ENCODE measurements at places on chromosomes 5 and 9.

DNA sequence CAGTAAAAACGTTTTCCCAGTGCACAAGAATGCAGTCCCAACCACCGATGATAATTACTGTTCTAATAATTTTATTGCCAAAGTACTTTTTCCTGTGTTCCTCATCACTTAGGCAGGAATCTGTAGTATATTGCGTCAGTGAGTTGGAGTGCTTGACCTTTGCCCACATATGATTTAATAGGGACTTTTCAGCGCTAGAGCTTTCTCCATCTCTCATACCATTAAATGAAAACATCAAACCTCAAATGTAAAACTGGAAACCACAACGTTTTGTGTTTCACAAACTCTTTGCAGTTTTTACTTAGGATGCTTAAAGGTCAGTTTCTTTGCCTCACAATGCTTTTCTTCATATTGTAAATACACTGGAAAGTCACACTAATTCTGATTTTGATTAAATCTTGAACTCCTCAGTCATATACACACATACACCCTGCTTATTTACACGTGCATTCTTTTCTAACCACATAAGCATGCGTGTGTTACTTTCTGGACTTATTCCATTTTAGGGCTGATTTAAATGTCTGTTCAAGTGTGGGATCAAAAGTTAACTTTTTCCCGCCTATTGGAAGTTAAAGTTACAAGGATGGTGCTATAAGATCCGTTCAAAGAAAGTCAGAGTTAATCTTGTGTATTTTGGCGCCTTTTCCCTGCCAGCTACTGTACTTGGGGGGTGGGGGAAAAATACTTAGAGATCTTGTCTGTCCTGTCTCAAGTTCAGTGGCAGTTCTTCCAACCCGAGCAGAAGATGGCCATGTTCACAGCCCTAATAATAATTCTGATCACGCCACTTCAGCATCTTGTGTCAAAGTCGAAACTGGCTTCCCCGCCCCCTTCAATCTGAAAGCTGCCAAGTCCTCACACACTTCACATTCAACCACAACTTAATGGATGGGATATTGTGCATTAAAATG lies 6.6 kb upstream of the NFIB start:
- DNase-seq, result no peak

DNA sequence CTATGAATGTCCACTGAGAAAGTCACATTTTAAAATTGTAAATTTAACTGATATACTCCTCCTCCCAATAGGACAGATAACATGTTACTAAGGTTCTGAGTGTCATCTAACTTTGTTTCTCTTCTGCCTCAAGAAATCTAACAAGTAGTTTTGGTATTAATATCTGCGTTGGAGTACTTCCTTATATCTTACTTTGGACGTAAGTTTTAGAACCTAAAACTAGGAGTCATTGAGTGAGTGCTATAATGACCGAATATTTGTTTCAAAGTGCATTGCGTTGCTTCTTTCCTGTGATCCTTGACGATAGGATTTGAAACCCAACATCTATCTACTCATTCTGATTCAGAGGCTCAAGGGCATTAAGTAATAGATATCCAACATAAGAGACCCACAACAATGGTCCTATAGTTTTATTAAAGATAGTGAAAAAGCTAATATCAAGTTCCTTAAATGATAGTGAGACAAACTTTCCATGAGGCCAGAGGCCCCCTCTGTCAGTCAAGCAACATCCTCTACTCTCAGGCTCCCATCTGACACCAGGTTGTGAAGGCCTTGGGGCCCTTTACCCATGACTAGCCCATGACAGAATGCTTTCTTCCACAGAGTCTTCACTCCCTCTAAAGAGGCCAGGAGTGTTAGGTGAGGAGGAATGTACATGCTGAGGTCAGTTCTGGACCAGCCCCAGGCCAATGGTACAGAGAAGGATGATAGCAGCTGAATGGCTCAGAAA lies 45.3 kb upstream of the MAP3K1 start:
- no peak for DNase-seq

DNA sequence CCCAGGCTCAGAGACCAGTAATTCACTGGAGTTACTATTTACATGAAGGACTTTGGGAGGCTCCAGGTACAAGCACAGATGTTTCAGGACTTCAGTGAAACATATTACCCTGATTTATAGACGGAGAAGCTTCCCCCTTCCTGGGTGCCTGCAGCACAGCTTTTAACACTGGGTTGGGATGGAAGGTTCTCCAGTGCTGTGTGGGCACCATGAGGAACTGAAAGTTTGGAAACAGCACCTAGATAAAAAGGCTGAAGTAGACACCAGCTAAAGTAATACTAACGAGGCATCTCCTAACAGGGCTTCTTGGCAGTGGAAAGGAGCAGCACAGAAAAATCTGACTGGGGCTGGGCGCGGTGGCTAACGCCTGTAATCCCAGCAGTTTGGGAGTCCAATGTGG lies 70.7 kb downstream of the GCNT1 start:
- DNase-seq, result no peak

- no peak for DNase-seq
Observed at GRCh38 chr5:81189875-81190498, 43.1 kb upstream of the CKMT2 start.

- DNase-seq, result no peak
Observed at GRCh38 chr5:147411359-147412319, 98.2 kb downstream of the DPYSL3 start.

- DNase-seq, result no peak
Observed at GRCh38 chr5:39517800-39518199, 93.0 kb upstream of the DAB2 start.

GRCh38 chr9:92163276-92163675 lies 48.1 kb upstream of the SPTLC1 start:
- no peak for DNase-seq

GRCh38 chr5:178120607-178121357 lies 7.5 kb downstream of the N4BP3 start:
- DNase-seq, result peak; percentile 93

DNA sequence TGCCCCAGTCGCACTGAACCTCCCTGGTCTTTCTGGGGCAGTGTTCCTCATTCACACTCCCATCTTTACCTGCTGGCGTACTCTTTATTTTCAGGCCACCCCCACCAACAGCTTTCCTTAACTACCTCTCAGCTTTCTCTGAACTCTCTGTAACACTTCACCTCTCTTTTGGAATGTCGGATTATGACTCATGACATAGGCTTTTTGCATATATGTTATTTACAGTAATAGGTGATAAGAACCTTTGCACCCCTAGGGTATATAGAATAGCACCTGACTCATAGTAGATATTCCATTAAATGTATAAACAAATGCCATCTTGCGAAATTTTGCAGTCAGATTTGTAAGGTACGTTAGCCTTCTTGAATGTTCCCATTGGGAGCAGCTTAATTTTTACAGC lies 52.9 kb upstream of the MIER3 start:
- no peak for DNase-seq

DNA sequence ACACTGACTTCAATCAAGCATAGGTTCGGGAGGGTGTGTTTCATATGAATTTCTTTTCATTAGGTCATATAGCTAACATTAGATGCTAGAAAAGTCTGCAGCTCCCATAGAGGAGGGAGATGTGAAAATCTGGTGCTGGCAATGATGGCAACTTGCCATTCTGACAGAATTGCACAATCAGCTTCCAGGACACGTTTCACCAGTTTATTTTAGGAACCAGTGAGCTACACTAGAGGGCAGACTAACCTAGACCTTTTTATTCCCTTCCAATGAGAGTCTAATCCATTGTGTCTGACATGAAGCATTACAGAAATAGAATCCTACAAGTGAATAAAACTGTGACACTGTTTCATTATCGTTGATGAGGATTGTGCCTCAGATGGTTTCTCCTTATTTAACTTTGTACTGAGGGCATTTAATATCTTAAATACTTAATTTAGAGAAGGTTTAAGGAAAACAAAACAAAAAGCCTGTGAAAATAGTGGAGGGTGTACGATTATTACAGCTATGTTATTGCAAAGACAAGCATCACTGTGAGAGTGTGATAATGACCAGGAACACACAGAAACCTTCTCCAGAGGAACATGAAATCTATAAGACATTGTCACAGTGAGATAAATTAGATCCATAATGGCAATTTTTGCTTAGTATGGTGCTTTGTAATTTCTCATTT lies 363.3 kb upstream of the RPS23 start:
- DNase-seq, result no peak

DNA sequence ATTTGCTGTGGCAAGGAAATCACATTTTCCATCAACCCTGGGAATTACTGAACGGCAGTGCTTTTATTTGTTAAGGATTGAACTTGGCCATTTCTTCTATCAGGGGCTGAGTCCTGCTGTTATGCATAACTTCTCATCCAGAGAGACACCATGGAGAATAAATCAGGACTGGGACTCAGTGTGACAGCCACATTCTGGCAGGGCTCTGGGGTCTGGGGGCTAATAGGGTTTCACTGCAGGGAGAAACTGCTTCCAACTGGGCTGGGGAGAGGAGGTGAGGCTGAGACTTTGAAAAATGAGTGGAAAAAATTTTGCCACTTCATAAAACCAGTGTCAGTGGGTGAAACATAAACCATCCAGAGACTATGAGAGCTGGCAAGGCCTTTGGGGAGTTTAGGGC lies 95.7 kb upstream of the ALDH1B1 start:
- DNase-seq, result no peak

DNA sequence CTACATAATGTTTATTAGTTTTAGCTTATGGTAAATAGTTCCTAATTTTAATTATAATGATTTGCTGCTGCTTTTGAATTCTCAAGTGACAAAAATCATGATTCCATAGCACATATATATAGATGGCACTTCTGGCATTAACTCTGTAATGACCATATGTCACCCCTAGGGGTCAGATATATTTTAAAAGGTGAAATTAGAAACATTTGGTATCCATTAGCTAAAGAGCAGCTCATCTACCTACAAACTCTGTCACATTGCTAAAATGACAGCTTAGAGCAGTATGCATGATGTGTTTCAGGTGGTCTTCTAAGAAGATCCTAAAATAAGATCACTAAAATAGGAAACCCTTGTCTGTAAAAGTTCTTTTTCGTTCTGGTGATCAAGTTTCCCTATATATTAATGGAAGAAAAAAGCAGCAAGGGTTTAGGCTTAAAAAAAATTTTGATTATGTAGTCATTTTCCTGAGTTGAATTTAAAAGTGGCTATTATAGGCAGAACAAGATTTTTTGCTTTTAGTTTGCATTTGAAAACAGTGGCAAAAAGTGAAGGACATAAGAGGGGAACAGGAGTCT lies 157.7 kb upstream of the POU5F2 start:
- no peak for DNase-seq

- DNase-seq, result no peak
Observed at GRCh38 chr5:92863666-92864065, 717.4 kb downstream of the NR2F1-AS1 start.

DNA sequence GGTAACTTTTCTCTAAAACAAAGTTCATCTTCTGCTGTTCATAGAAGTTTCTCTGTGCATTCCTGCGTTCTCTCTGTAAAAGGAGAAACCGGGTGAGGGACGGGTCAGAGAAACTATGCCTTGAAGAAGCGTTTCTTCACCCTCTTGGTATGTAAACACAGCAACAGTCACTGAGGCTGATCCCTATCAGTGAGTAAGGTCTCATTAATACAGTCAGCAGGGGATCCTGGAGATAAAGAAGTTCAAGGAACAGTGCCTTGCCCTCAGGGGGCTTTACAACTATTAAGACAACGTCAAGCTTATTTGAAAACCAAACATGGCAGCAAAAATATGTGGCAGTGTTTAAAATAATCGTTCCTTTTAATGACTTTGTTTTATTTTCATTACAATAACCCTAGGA lies 202.9 kb upstream of the IL12B start:
- no peak for DNase-seq

DNA sequence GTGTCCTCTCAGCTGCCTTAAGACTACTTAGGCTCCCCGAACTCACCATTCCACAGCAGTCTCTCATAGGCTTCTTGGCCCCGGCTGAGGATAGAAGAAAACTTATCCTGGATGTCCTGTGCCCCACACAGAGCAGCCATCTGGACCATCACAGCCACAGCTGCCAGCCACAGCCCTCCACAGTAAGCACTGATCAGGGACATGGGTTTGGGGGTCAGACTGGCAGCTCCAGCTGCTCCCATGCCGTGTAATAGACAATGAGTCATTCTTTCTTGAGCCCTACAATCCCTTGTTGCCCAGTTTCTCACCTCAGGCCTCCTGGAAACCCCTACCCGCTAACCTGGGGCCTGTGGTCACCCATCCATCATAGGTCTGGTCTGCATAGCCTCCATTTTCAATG lies 5.7 kb downstream of the CREB3 start:
- DNase-seq, result no peak

GRCh38 chr9:7166074-7166473 lies 408.3 kb downstream of the KDM4C start:
- DNase-seq, result no peak

GRCh38 chr5:134145041-134145757 lies 30.7 kb downstream of the TCF7 start:
- DNase-seq, result no peak

GRCh38 chr5:168407211-168407610 lies 79.1 kb upstream of the RARS1 start:
- no peak for DNase-seq

DNA sequence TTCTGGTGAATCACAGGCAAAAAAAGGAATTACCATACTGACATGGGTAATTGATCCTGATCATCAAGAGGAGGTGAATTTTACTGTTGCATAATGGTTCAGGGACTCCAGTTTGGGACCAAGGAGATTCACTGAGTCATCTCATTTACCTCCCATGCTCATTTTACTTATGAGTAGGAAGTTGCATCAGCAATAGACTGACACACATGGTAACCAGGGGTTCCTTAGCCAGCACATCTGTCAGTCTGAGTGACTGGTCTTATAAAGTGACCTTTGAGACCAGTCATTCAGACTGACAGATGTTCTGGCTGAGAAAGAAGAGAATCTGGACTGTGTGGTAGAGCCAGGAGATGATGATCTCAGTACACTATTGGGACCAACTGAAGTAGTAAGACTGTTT lies 384.6 kb upstream of the CD180 start:
- DNase-seq, result no peak

GRCh38 chr9:73647560-73647959 lies 495.9 kb downstream of the ANXA1 start:
- DNase-seq, result no peak

- no peak for DNase-seq
Observed at GRCh38 chr9:109816490-109816889, 36.5 kb downstream of the PALM2AKAP2 start.

DNA sequence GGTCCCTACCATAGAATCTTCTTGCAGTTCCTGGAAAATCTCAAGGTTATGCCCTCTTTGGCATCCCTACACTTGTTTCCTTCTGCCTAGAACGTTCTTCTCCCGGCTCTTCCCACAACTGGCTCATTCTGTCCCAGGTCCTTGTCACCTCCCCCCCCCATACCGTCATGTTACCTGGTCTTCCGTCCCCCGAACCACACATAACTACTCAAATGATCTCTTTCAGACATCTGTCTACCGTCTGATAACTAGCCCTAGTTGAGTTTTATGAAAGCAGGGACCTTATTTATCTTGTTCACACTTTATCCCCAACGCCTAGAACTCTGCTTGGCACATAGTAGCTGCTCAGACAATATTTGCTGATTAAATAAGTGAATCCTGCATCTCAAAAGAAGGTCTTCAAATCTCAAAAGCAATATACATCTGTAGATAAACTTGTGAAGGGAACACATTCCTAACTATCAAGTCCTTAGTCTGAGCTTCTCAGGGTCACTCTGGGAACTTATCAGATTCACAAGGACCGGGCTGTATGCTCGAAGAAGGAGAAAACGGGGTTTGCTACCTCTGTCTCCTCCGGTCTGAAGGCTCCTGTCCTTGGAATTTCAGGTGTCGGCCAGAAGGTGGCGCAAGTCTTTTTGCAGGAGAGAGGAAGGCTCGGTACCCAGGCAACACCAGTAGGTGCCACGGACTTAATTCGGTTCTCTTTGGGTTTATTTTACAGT lies 30.0 kb downstream of the LCP2 start:
- DNase-seq, result peak; percentile 90

All from kidney (tissue), 22 donors.